H1 (cell line): ENCODE measurements at places on chromosomes 2 and 18.

DNA sequence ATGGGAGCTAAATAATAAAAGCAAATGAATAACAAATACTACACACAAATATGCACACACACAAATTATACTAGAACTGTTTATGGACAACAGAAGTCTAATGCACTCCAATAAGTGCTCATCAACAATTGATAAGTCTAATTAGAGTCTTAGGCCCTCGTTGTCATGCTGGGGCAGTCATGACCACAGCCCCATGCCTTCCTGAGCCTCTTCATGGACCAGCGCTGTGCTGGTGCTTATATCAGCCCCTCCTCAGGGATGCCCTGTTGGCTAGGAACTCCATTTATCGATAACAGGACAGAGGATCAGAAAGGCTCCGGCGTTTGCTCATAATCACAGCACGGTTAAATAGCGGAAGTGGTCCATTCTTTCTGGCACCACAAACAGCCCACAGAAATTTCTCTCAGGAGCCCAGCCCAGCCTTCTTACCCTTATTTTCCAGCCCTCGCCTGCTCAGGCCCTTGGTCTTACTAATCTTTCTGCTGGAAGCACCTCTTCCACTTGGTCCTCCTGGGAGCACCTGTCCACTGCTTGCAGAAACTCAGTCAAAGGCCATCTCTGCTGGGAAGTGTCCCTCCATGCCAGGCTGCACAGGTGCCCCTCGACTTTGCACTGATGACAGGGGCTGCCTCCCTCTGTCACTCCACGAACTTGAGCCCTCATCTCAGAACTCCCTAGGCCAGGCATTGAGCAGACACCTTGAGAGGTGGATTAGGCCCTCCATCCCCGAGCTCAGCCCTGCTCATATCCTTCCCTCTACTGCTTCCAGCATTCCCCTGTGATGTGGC, 500.2 kb upstream of the HS6ST1 start:
- no peak for DNase-seq

GRCh38 chr2:106758901-106759497, 127.0 kb downstream of the ST6GAL2 start:
- DNase-seq: no peak

GRCh38 chr2:11030036-11030435, 118.3 kb downstream of the KCNF1 start:
- no peak for DNase-seq

GRCh38 chr18:79452190-79452990, 56.7 kb downstream of the NFATC1 start:
- DNase-seq: no peak

GRCh38 chr2:26608557-26608956, 32.6 kb downstream of the CIB4 start:
- DNase-seq: no peak

DNA sequence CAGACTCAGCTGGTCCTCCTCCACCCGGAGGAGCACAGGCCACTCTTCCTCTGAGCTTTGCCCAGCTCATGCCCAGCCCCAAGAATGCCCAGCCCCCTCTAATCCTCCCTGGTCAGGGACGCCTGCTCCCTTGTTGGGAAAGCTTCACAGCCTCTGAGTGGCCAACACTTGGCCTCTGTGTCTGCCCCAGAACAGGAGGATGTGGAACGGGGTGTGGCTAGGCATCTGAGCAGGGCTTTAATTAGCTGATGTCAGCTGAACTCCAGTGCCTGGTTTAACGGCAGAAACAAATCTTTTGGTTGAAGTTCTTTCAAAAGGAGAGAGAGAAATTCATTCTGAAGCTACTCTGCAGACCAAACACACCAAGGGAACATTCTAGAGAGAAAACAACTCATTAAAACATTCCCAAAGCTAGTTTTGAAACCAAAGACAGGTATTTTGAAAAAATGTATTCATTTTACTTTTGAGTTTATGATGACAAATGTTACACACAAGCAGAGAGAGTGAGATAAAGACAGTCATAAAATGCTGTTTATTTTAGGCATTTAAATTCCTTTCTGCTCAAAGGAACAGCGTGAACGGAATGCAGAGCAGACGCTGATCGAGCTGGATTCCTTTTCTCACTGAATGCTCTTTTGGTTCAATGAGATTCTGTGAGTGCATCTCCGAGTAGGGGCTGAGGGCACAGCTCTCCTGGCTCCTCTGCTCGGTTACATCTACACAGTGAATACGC, 63.8 kb downstream of the RTP5 start:
- DNase-seq: no peak

GRCh38 chr2:230106771-230107170, 38.0 kb upstream of the SLC16A14 start:
- DNase-seq: no peak

DNA sequence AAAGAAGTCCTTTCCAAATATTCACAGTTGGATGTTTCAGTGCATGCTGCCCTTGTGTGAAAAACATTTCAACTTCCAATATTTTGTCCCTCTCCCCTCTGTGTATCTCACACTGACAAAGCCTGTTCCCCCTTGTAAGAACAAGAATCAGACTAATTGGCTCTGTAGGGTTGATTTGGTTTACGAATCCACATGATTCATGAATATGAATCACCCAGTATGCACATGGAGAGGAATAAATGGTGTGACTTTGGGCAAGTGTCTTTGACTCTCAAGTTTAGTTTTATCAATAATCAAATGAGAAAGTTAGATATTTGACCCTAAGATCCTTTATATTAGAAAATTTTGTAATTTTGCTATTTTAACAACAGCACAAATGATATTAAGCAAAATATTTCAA, 9.3 kb upstream of the CDH20 start:
- DNase-seq: no peak

DNA sequence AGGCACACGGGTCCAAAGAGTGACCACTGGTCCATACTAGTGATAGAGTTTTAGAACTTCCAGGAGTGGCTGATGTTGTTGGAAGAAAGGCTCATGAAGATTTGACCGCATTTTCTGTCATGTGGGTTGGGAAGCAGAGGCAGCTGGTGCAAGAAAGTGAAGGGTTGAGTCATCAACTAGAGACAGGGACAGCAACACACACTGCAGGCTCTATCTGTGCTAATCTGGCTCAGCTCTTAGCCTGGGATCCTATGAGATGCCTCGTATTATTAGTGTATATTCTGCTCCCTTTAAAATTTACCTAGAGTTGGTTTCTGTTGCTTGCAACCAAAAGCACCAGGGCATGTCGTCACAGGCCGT, 2.5 kb upstream of the SH3RF3 start:
- no peak for DNase-seq

GRCh38 chr2:105786231-105787230, 41.8 kb downstream of the NCK2 start:
- no peak for DNase-seq

GRCh38 chr2:44778671-44779476, 162.6 kb upstream of the SIX3 start:
- DNase-seq: peak; percentile 73

DNA sequence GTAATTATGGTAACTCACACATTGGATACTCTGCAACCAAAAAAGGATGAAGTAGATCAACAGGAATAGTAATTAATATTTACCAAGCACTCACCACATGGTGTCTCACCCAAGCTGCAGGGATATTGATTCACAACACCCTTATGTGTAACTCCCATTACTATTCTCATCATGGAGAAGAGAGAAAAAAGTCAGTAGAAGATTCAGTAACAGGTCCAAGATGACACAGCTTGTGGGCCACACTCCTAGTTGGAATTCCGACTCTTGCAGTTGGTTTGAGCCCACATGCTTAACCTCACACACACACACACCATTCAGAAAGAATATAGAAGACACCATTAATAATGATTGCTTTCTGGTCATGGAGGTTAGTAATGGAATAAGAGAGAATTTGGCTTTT, 1.7 kb upstream of the MLPH start:
- DNase-seq: no peak

GRCh38 chr2:169071455-169071854, 2.1 kb downstream of the DHRS9 start:
- DNase-seq: no peak

DNA sequence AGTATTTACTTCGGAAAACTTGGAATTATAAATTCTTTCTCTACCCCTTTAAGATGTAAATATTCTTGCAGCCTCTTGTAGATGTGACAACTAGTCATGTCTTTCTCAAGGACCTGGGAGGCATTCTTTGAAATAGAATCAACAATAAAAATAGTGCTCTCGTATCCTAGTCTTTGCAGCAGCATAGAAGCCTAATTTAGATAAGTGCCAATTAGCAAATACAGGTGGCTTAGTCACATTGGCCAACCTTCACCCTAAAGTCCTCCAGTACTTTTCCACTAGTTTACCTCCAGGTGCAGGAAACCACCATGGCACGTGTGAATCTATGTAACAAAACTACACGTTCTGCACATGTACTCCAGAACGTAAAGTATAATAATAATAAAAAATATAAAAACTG, 3.5 kb upstream of the ZSWIM2 start:
- no peak for DNase-seq

GRCh38 chr2:113230531-113230930, 48.2 kb downstream of the PAX8 start:
- DNase-seq: no peak

GRCh38 chr2:105395691-105396090, 3.2 kb downstream of the FHL2 start:
- DNase-seq: no peak

- DNase-seq: no peak
Observed at GRCh38 chr2:143558665-143559064, 429.4 kb downstream of the ARHGAP15 start.

DNA sequence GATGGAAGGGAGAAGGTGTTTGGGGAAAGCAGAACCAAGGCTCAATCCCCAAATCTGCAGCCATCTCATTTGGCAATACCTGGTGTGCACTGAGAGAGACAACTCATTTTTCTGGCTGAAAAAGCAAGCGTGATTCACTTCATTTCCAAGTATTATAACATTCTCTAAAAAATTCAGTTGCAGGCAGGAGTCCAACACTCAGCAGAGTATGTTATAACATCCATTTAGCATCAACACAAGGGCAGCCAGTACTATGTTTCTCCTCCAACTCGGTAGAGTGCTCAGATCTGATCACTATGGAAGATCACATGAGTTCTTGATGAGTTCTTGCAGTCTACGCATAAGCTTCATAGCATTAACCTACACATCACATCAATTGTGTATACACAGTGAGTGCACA, 99.4 kb upstream of the PID1 start:
- no peak for DNase-seq

GRCh38 chr2:199485732-199486335, 28.1 kb upstream of the SATB2 start:
- DNase-seq: peak; percentile 83

- DNase-seq: no peak
Observed at GRCh38 chr18:62828091-62828640, 112.8 kb downstream of the PHLPP1 start.

DNA sequence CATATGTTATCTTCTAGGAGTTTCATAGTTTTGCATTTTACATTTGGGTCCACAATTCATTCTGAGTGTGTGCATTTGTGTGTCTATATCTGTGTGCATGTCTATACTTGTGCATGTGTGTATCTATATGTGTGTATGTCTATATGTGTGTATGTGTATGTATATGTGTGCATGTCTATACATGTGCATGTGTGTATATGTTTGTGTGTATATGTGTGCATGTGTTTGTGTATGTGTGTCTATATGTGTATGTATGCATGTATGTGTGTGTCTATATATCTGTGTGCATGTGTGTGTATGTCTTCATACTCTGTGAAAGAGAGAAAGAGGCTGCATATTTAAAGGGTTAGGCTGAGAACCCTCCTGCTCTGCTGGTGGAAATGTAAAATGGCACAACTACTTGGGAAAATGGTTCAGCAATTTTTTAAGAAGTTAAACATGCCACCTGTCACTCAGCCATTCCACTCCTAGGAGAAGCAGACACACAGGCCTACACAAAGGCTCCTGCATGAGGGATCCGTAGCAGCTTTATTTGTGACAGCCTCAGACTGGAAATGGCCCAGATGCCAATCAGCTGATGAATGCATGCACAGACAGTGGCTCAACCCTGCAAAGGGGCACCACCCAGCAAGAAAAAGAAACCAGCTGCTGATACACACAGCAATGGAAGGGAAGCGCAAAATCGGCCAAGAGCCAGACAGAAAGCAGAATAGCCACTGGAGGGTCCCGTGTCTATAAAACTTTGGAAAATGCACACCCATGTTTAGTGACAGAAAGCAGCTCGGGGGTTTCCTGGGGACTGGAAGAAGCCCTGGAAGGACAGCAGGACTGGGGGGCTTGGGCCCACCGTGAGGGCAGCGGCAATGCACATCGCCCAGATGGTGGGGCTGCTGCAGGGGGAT, 146.8 kb downstream of the SEPTIN10 start:
- DNase-seq: no peak

DNA sequence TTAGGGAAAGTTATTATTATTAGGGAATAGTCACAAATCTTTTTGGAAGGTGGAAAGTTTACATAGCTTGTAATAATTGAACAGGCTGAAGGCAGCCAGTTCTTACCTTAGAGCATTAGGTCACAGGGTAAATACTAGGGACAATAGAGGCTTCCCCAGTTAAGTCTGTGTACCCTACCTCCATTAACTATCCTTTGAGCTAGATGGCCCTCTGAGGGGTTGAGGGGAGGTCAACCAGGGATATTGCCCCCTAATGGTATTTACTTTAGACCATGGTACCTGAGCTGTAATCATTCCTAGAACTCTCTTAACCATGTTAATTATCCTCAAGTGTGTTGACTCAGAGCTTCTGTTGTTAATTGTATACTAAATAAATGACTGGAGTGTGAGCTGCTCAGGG, 120.5 kb upstream of the SCN7A start:
- DNase-seq: no peak

GRCh38 chr2:196954001-196954400, 27.5 kb upstream of the PGAP1 start:
- no peak for DNase-seq

DNA sequence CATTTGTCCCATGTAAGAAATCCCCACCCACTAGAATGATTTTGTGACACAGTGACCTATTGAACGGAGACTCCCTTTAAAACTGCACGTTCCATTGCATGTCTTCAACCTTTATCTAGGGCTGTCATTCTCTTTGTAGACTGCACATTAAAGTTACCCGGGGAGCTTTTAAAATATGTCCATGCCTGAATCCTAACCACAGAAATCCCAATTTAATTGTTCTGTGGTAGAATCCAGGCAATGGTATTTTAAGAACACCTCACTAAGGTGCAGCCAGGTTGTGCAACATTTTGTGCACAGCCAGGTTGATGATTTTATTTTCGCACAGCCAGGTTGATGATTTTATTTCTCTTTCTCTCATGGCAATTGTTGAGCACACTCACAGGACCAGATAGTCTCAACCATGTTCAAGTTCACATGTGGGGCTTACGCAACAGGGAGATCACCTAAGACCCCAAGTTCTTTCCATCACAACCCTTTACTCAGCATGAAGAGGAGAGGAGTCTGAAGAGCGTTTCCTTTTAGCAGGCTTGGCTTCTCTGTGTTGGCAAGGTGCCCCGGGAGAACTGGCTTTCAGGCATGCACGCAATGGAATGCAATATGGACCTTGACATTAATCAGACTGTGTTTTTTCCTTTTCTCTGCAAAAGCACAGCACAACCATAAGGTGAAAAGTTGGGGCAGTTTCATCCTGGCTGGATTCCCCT, 467.3 kb upstream of the ETAA1 start:
- no peak for DNase-seq

- DNase-seq: no peak
Observed at GRCh38 chr2:200148366-200148765, 158.1 kb upstream of the SPATS2L start.
